ENCODE measurements at places on chromosomes 16 and 17.

GRCh38 chr17:77324227-77324626, 183.5 kb downstream of the SEC14L1 start:
- no peak overlapping the region for H3K27ac ChIP-seq
- peak; percentile 9 for DNase-seq
- H3K4me3 ChIP-seq = no peak overlapping the region
- no peaks in the 10 kb centered on the region for H3K36me3 ChIP-seq
- peaks cover 57% of the 10 kb centered on the region for H3K4me1 ChIP-seq
- peaks cover 9% of the 10 kb centered on the region for H3K27me3 ChIP-seq

DNA sequence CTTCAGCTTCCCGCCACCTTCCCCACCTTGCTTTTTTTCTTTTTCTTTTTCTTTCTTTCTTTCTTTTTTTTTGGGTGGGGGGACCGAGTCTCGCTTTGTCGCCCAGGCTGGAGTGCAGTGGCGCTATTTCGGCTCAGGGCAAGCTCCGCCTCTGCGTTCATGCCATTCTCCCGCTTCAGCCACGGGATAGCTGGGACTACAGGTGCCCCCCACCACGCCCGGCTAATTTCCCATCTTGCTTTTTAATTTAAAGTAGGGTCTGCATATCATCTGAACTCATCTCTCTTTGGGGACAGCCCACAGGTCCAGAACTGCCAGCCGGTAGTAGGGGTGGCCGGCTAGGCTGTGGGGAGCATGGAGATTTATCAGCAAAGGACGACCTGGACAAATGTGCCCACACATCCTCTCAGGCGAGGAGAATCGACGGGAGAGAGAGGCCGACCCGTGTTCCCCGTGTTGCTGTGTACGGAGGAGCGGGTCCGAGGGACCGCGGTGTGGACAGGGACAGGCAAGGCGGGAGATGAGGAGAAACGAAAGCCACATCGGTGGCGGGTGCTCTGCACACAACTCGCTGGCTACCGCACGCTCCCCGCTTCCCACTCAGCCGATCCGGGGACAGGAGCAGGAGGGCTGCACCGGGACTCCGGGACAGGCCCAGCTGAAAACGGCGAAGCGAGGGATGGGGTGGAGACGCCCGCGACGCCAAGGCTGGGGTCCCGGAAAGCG, 2.4 kb downstream of the MT1M start:
- no peak for DNase-seq
- H3K4me3 ChIP-seq = no peak overlapping the region
- H3K27ac ChIP-seq = no peak overlapping the region
- H3K36me3 ChIP-seq = no peaks in the 10 kb centered on the region
- H3K4me1 ChIP-seq = peaks cover 30% of the 10 kb centered on the region

DNA sequence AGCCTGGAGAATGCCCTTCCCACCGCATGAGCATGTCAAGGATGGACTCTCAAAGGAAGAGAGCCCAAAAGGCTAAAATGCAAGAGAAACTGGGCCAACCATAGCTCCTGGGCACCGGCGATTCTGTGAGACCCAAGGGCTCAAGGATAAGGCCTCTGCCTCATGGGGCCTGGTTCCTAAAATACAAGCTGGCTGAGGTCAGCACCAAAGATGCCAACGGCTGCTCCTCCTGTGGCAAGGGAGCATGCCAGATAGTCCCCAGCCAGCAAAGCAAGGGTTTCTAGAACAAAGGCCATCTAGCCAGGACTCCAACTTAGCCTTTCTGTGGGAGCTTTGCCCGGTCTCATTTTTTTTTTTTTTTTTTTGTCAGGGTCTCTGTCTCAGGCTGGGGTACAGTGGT, 20.1 kb downstream of the GPRC5B start:
- no peak overlapping the region for H3K27ac ChIP-seq
- no peak overlapping the region for H3K4me3 ChIP-seq
- peaks cover 8% of the 10 kb centered on the region for H3K4me1 ChIP-seq
- H3K36me3 ChIP-seq = peaks cover 56% of the 10 kb centered on the region
- no peaks in the 10 kb centered on the region for H3K27me3 ChIP-seq
- no peak for DNase-seq

- H3K4me1 ChIP-seq = peaks cover 33% of the 10 kb centered on the region
- no peak overlapping the region for H3K4me3 ChIP-seq
- peak; percentile 30 for DNase-seq
- H3K36me3 ChIP-seq = peaks cover 4% of the 10 kb centered on the region
- no peaks in the 10 kb centered on the region for H3K27me3 ChIP-seq
These were observed 62.0 kb downstream of the SLC39A11 start for GRCh38 chr17:73030501-73030921.

DNA sequence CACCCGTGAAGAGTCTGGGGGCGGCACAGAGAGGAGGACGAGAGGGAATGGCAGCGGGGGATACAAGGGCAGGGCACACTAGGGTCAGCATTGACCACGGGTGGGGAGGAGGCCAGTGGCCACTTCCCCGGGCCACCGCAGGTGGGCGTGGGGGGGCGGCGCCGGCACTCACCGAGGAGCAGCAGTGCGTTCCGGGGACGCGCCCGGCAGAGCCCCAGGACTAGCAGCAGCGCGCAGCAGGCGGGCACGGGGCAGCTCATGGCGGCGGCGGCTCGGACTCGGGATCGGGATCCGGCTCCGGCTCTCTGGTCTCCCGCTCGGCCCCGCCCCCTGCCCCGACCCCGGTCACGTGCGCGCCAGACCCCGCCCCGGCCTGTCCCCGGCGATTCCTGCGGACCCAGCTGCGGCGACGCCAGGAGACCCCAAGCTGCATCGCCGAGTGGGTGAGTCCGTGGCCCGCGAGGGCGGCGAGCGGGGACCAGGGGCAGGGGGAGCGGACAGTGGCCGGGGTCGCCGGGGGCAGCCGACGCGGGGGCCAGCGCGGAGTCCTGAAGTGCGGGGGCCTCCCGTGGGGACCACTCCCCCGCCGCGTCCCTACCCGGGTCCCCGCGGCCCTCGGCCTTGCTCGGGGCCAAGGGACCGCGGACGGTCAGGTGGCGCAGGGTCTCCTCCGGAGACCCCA, at the start of the genes SGSH and SLC26A11:
Gene SGSH, minus strand, starts transcription at position 280 of the 682 bp plus-strand sequence. Its CDS starts 20 bp downstream, at position 260.
Gene SLC26A11, plus strand, starts transcription at position 374 of the 682 bp plus-strand sequence. CDS start 1,134 bp downstream, outside the sequence.
- H3K27ac ChIP-seq = peak within 1 kb of the TSS; percentile 70
- peaks cover 20% of the 10 kb centered on the region for H3K4me1 ChIP-seq
- peak within 1 kb of the TSS; percentile 76 for H3K4me3 ChIP-seq
- H3K27me3 ChIP-seq = no peaks in the 10 kb centered on the region
- H3K36me3 ChIP-seq = peaks cover 23% of the 10 kb centered on the region

DNA sequence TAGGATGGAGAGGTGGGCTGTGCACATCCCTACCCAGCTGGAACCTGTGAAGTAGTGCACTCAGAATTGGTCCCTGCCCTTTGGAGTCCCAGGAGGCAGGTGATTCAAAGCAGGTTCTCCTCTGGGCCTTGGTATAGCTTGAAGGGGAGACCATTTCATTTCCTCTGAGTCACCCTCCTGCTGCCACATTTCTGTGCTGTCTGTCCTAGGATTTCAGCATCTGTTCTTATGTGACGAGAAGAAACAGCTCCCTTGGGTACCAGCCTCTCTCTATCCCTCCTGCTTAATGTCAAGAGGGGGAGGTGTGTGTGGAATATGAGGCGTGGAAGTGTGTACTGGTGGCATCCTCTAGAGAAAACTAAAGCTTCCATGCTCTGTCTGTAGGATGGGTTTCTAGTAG, 5.0 kb upstream of the NFE2L1 start:
- no peaks in the 10 kb centered on the region for H3K36me3 ChIP-seq
- H3K27ac ChIP-seq = no peak overlapping the region
- peaks cover 26% of the 10 kb centered on the region for H3K4me1 ChIP-seq
- DNase-seq = no peak

GRCh38 chr17:68047153-68047846, 11.8 kb downstream of the KPNA2 start:
- no peak for DNase-seq
- peaks cover 29% of the 10 kb centered on the region for H3K36me3 ChIP-seq
- H3K4me1 ChIP-seq = no peaks in the 10 kb centered on the region
- no peaks in the 10 kb centered on the region for H3K27me3 ChIP-seq
- H3K27ac ChIP-seq = no peak overlapping the region

DNA sequence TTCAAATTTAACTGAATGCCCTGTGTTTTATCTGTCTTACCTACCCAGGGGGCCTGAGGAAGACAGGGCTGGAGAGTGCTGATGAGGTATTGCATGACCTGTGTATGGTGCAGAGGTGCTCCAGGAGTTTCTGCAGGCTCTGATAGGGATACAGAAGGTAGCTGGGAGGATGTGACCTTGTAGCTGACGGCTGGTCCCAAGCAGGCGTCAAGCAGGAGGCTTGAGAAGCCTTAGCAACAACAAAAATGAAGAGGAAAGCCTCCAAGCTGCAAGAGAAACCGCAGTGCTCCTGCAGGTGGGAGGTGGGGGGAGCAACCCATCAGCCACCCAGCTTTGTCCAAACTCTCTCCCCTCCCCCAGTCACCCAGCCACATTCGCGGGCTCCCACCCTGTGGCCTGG, 40.4 kb downstream of the LAT start:
- H3K27me3 ChIP-seq = peaks cover 4% of the 10 kb centered on the region
- H3K27ac ChIP-seq = no peak overlapping the region
- DNase-seq = no peak
- H3K36me3 ChIP-seq = no peaks in the 10 kb centered on the region

DNA sequence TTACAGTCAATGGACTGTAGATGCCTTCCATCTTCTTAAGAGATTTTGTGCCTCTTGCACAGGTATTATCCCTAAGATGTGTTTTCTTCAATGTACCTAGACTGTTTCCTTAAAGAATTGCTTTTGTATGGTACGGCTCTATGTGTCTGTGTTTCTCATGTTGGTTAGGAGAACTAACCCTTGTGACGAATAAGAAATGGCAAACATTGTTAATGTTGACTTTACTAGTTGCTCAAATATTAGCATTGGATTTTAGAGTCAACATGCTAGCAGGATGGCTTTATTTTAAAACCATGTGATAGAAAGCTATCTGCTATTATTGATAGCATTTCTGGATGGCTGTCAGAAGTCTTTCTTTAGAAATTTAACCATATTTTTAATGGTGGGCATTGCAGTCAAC, 34.5 kb downstream of the WWOX start:
- H3K27ac ChIP-seq = no peak overlapping the region
- peaks cover 2% of the 10 kb centered on the region for H3K4me1 ChIP-seq

GRCh38 chr17:73316919-73317505, 5.2 kb upstream of the CDC42EP4 start:
- DNase-seq = no peak
- no peak overlapping the region for H3K4me3 ChIP-seq

GRCh38 chr16:28982418-28982817, 2.4 kb upstream of the LAT start:
- H3K4me1 ChIP-seq = no peaks in the 10 kb centered on the region
- peaks cover 65% of the 10 kb centered on the region for H3K36me3 ChIP-seq
- no peaks in the 10 kb centered on the region for H3K27me3 ChIP-seq
- H3K27ac ChIP-seq = no peak overlapping the region
- H3K4me3 ChIP-seq = no peak overlapping the region
- no peak for DNase-seq

DNA sequence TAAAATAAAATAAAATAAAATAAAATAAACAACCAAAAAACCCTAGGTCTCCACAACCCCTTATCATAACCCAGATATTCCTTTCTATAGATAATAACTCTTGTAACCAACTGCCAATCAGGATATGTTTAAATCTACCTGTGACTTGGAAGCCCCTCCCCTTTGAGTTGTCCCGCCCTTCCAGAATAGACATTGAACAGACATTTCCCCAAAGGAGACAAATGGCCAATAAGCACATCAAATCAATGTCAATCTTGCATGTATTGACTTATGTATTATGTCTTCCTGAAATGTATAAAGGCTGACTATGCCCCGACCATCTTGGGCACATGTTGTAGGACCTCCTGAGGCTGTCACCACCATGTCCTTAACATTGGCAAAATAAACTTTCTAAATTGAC, 1.5 kb upstream of the MAPK7 start:
- peaks cover 19% of the 10 kb centered on the region for H3K4me1 ChIP-seq
- peak overlapping the region; percentile 74 for H3K4me3 ChIP-seq
- no peak for DNase-seq
- H3K36me3 ChIP-seq = peaks cover 27% of the 10 kb centered on the region
- H3K27ac ChIP-seq = peak overlapping the region; percentile 100

GRCh38 chr16:23670137-23670776, 8.4 kb upstream of the PLK1 start:
- H3K4me3 ChIP-seq = no peak overlapping the region
- H3K27me3 ChIP-seq = no peaks in the 10 kb centered on the region
- DNase-seq = no peak
- peaks cover 2% of the 10 kb centered on the region for H3K4me1 ChIP-seq
- H3K27ac ChIP-seq = no peak overlapping the region

- H3K36me3 ChIP-seq = no peaks in the 10 kb centered on the region
- H3K27ac ChIP-seq = no peak overlapping the region
- peaks cover 38% of the 10 kb centered on the region for H3K4me1 ChIP-seq
- no peak overlapping the region for H3K4me3 ChIP-seq
- DNase-seq = no peak
- no peaks in the 10 kb centered on the region for H3K27me3 ChIP-seq
These were observed 29.4 kb downstream of the TOM1L2 start for GRCh38 chr17:17942846-17943245.

DNA sequence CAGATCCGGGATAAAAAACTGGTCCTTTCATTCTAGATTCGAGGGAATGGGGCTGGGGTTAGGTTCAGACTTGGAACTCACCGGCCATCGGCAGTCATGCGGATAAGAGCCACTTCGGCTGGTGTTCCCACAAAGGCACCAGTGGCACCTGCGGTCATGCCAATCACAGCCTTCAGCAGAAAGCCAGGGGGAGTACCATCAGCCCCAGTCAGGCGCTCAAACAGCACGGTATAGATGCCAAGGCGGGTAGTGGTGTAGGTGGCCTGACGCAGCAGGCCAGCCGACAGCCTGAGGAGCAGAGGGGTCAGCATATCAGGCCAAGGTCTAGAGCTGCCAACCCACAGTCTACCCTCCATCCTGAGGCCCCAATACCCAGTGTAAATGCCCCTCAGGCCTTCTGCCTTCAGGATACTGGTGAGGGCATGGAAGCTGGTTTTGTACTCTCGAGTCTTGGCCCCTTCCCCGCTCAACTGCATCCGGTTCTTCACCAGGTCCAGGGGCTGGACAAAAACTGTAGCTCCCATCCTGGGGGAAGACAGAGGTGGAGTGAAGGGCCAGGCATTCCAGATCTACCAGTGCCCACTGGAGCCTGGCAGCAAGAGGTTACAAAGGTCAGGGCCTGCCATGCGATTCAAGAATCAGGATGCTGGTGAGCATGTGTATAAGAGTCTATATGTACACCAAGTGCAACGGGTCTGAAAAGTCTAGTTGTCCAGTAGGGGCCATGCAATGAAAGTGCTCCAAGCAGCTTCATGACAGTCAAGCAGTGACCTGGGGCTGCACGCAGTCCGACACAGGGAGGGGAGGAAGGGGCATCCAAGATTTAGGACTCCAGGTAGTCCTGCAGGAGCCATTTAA, 929 bp downstream of the SLC25A11 start:
- DNase-seq = no peak
- H3K36me3 ChIP-seq = peaks cover 54% of the 10 kb centered on the region
- H3K27me3 ChIP-seq = no peaks in the 10 kb centered on the region
- H3K4me3 ChIP-seq = peak overlapping the region; percentile 73
- peak overlapping the region; percentile 88 for H3K27ac ChIP-seq

GRCh38 chr17:77890771-77891170, 67.7 kb upstream of the TNRC6C start:
- H3K27ac ChIP-seq = no peak overlapping the region
- H3K4me3 ChIP-seq = no peak overlapping the region
- no peak for DNase-seq
- H3K27me3 ChIP-seq = peaks cover 32% of the 10 kb centered on the region
- H3K4me1 ChIP-seq = peaks cover 20% of the 10 kb centered on the region
